ENCODE measurements at places on chromosomes 5 and 9.

DNA sequence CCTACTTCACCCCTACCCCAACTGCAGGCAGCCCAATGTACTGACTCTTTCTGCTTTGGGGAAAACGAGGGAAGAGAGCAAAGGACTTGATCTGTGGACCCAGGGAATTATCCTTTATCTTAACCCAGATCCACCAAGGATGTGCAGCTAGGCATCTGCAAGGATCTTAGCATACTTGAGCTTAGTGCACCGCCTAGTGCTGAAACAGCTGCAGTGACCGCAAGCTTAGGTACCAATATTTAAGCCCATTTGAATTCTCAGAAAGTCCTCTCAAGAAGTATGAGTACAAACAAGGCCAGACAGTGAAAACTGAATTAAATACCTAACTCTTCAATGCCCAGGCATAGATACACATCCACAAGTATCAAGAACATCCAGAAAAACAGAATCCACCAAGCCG lies 576.7 kb upstream of the ADAMTS16 start:
- no peak for DNase-seq

DNA sequence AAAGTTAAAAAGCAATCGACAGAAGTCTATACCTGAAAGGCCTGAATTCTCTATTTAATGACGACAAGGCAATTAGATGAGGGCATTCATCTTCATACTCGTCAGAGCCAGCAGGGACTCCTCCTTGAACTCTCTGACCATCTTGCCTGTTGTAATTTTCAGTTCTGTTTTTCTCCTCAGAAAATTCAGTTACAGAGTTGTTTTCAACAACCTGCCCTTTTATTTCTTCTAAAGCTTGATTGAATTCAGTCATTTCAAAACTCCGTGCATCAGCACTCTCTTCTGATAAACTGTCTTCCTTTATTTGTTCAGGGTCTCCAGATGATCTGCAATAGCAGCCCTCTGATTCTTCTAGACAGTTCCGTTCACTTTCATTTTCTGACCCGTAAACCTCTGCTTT lies 15.6 kb downstream of the RIOK2 start:
- no peak for DNase-seq

- DNase-seq, result no peak
Observed at GRCh38 chr5:124941051-124942049, 194.9 kb upstream of the ZNF608 start.

DNA sequence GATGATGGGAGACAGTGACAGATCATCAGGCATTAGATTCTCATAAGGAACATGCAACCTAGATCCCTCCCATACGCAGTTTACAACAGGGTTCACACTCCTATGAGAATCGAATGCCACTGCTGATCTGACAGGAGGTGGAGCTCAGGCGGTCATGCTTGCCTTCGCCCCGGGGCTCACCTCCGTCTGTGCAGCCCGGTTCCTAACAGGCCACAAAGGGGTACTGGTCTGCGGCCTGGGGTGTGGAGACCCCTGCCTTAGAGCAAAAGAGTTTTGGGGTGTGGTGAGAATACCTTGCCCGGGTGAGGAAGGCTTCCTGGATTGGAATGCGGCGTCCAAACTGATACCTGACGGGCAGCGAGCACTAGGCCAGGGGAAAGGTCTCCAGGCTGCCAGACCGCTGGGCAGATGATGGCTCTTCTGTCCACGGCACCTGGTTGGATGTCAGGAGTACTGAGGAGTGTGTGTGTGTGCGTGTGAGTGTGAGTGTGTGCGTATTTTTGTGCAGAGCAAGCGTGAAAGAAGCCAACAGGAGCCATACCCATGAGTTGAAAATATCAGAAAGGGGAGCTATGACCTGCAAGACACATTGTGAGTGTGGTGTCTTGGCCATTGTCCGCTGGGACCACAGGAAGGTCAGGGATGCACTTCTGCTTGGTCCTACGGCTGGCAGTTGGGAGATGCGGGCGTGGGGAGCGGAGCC lies 55.4 kb downstream of the ACER2 start:
- no peak for DNase-seq

GRCh38 chr5:172846677-172847076 lies 12.6 kb downstream of the ERGIC1 start:
- no peak for DNase-seq

DNA sequence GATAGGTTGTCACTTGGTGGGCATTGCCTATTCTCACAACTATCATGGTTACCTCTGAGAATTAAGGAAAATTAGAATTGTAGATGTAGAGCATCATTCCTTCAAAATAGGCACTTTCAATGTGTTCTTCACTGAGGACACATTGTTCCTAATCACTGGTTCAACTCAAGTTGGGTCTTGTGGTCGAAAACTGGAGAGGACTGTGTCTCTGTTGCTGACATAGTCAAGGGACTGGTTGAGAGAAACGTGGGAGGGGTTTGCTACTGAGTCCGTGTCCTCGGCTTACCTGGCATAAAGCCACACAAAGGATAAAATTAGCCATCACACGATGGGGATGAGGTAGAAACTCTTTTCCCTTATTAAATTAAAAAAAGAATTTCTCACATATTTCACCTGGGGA lies 205.9 kb upstream of the CD180 start:
- no peak for DNase-seq

- DNase-seq, result no peak
Observed at GRCh38 chr9:77402286-77402685, 225.0 kb downstream of the VPS13A start.
